ENCODE measurements at places on chromosomes 6 and 20.

DNA sequence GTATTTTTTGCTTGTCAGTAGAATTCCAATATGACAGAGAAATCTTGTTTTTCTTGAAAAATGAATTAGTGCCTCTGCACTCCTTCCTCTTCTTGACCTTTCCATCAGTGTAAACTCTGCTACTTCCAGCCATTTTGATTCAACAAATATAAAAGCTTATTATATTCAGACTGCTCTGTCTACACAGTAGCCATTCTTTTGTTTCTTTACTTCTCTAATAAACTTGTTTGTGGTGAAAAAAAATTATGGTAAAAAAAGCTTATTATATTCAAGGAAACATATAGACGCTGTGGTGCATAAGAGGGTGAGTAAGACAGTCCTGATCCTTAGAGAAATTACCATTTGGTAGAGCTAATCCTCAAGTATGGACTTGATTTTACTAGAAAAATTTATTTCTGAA is 11.6 kb downstream of the CAGE1 start:
- DNase-seq: no peak

DNA sequence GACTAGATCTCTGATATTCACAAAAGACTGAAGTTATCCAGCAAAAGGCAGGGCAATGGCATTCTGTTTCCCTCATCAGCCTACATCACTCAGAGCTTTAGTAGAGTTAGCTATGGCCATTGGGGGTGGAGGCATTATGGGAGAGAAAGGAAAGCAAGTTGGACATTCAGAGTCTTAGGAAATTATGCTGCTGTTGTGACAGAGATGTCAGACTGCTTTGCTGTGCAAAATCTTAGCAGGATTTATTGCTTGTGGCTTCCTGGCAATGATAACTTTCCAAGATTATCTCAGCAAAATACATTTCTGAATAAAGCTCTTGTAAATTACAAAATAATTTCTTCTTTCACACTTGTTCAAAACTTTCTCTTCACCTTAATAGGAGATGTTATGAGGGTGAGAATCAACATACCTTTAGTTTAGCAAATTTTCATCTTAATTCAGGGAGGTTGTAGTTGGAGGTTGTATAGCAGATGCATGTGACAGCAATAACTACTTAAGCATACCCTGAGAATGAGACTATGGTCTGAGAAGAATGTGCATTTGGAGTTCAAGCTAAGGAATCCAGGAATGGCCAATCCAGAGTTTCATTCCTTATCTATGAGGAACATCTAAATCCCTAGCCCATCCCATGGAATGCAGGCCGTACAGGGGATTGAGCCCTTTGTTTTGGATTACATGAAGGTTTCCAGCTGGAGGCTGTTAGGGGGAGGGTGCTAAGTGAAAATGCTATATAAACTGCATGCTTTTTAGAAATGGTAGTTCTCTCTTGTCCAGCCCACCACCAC is 179.8 kb downstream of the HAO1 start:
- no peak for DNase-seq

GRCh38 chr6:73209117-73209516 is 16.2 kb downstream of the KHDC1L start:
- no peak for DNase-seq

DNA sequence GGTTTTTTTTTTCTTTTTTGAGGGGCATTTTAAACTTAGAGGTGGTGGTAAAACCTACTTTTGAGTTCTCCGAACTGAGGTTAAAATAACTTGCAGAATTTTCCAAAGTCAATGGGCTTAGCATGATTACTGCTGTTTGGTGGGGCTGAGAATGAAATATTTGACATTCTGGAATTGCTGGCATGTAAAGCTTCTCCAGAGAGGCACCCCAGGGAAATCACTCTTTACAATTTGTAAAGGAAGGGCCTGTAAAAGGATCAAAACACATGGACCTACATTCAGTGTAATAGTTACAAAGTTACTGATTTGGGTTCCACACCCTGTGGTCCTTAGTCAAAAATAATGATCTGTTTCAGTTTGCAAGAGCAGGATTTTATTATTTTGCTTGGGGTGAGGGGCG is 5.5 kb downstream of the FAM217B start:
- no peak for DNase-seq

DNA sequence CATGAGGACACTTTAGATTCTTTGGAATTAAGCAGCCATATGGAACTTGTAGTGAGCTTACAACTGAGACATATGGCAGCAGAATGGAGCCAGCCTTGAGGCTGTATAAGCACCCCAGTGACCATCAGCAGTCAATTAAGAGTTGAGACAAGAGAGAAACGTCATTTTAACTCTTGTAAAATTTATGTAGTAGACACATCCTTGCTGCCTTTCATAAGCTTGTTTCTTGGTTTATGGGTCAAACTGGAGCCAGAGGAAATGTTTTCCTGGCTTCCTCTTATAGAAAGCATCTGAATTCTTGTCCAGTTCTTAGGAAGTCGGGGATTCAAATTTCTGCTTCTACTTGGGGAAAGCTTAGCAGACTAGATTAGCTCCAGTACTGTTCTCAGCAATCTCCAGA is 745.1 kb upstream of the MARCKS start:
- no peak for DNase-seq

GRCh38 chr6:31727717-31728671 is 1.1 kb downstream of the DDAH2 start:
- DNase-seq: no peak

- DNase-seq: no peak
Observed at GRCh38 chr6:95959261-95959660, 56.5 kb upstream of the FUT9 start.

DNA sequence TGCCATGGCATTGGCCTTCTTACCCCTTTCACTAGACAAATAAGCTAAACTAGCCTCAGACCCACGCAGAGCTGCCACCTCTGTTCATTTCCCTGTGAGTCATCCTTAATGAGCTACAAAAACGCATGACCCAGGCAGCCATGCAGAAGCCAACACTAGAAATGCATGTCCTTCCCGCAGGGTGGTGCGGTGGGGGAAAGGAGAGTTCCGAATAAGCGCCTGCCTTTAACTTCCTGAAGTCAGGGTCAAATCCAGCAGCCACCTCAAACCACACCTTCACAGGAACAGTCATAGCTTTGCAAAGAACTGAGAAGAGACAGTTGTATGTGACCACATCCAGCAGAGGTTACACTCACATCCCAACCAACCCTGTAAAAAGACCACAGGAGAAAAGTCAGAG is 40.4 kb downstream of the IRF4 start:
- no peak for DNase-seq

DNA sequence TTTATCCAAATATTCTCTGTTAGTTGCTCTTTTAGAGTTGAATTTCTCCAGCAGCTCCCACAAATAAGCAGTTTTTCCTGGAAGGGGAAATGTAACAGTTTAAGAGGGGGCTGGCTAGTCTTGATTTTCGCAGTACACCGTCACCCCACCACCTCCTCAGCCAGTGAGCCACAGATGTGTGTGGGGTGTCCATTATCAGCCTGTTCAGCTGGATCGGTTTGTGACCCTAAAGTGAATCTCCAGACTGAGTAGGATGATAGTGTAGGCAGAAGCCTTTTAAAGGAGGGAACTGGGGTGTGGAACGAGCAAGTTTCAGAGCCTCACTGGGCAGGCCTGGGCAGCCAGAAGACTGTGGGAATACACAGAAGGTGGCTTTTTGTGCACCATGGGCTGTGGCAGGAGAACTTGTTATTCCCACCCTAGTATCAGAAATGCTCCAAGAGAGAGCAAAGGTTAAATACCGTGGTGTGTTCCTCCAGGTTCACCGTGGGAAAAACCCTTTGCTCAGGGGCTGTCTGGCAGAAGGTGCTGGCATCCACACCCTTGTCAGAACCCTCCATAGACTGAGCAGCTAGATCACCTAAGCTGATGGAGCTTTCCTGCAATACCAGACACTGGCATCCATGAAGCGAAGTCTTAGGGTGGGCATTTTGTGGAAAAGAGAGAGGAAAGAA is 230.9 kb upstream of the MOCS1 start:
- DNase-seq: no peak

DNA sequence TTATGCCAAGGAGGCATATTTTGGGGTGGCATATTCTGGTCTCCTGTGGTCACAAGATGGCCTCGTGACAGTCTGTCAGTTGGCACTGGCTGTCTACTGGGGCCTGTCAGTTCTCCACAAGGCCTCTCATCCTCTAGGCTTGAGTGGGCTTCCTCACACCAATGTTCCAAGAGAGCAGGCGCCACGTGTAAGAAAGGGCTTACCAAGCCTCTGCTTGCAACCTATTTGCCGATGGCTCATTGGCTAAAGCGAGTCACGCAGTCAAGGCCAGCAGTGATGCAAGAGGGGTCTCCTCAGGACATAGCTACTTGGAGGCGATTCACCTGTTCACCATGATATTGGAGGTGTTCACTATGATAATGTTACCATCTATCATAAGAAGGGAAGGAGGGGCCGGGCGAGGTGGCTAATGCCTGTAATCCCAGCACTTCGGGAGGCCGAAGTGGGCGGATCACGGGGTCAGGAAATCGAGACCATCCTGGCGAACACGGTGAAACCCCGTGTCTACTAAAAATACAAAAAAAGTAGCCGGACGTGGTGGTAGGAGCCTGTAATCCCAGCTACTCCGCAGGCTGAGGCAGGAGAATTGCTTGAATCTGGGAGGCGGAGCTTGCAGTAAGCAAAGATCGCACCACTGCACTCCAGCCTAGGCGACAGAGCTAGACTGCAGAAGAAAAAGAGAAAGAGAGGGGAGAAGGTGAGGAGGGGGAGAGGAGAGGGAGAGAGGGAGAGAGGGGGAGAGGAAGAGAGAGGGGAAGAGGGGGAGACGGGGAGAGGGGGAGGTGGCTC is 35.3 kb downstream of the C6orf52 start:
- DNase-seq: no peak

GRCh38 chr6:31120151-31120915 is at the start of gene CDSN:
Gene CDSN, minus strand, starts transcription at chr6:31120446. Its CDS starts 27 bp downstream, at chr6:31120419.
- DNase-seq: no peak

- DNase-seq: no peak
Observed at GRCh38 chr6:70985156-70985555, 28.3 kb upstream of the B3GAT2 start.

GRCh38 chr6:79034865-79035264 is 43.2 kb downstream of the PHIP start:
- DNase-seq: no peak

DNA sequence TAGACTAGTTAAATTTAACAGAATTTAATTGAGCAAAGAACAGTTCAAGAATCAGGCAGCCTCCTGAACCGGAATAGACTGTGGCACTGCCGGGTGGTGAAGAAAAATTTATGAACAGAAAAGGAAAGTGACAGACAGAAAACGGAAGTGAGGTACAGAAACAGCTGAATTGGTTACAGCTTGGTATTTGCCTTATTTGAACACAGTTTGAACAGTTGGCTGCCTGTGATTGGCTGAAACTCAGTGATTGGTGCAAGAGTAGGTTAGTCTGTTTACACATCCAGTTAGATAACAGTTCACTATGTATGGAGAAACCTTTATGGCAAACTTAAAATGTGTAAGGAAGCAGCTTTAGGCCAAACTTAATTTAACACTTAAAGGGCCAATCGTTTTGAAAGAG is 116.0 kb upstream of the CITED2 start:
- DNase-seq: no peak

DNA sequence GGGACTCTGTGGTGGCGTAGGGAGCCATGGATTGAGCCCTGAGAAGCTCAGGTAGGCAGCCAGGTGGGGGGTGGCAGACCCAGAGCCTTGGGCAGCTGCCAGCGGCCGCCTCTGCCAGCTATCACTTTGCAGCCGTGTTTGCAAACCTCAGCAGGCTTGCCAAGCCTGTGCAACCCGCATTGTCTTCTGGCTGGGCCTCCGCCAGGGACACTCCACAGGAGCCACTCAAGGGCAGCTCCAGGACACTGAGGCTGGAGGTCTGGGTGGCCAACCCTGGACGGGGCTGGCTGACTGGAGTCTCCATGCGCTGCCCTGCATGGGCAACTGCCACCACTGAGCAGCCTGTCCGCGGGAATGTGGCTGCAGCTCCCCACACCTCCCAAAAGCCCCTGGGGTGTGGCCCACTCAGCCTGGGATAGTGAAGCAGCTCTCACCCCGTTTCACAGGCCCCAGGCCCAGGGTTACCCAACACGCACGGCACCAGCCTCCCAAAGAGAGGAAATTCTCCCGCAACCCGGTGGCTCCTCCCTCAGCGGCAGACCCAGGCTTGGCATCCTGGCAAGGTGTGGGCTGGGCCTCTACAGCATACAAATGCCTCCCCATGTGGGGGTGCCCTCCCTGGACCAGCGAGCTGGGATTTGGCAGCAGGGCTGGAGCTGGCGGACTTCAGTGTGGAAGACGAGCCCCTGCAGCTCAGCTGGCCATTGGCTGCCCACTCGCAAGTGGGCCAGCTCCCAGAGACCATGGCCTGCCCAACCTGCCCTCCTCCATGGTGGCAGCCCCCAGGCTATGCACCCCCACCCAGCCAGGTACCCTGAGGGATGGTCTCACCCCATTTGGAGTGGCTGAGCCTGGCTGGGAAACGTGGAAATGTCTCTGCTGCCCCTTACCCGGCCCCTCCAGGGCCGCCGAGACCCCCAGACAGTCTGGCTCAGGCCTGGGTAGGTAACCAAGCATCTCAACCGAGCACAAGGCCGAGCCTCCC is 2.9 kb downstream of the CHRNA4 start:
- no peak for DNase-seq

DNA sequence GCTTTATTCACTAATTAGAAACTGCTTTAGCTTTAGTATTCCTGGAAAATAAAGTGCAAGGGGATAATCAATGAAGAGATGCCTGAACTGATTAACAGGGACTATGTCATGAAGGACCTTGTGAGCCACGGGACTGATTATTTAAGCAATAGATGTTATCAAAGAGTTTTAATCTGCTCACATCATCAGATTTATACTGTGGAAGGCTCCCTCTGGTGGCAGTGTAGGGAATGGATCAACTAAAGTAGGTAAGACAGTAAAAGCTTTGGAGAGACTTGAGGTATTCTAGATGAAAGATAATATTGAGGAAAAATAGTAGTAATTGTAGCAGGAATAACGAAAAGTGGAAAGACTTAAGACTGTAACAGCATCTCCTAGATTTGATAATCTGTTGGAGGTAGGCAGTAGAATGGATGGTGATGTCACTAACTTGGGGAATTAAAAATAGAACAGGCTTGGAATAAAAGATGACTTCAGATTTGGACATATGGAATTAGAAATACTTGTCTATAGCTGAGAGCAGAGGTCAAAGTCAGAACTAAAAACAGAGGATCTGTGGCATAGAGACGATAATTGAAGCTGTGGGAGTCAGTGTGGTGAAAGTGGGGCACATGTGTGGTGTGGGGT is 80.3 kb upstream of the HTR1E start:
- DNase-seq: no peak

DNA sequence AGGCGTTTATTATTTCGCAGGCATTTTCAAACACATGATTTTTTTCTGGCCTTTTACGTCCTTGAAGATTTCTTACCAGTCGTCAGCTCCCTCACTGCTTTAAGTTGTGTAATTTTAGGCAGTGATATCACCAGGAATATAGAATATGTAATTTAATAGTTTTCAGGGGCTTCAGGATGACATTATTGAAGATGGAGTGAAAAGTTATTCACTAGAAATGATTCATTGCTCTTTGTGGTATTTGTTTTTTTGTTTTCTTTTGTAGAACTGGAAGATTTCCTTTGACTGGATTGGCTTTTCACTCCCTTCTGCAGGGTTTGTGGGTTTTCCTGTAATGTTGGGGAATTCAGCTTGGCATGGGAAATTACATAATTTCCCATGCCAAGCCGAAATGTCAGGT is 2.0 kb downstream of the LRRC1 start:
- no peak for DNase-seq

GRCh38 chr6:110053395-110054240 is 75.5 kb downstream of the GPR6 start:
- no peak for DNase-seq

Measured in tibial nerve (tissue), 4 donors.